AG10803 (cell line): ENCODE measurements at places on chromosomes 4 and X.
A peak's percentile ranks its signal among the peaks of the same experiment; 100 is the strongest.

DNA sequence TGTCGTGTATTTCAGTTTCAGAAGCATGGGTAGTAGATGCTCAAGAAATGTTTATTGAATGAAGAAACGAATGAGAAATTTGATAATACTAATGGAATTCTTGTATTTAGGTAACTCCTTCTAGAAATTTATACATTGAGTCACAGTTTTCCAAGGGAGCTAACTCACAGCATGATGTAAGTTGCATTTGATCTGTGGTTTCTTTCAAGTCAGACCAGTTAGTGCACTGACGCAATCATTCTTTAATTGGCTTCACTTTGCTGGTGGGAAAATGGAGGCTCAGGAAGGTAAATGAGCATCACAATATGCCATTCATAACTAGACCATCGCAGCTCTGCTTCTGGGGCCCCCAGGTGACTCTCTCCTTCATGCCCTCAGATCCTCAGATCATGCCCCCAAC lies 17.3 kb upstream of the CWH43 start:
- DNase-seq, result peak; percentile 61

- no peak for DNase-seq
These were observed 64.6 kb downstream of the HHIP start for GRCh38 chr4:144710526-144710912.

DNA sequence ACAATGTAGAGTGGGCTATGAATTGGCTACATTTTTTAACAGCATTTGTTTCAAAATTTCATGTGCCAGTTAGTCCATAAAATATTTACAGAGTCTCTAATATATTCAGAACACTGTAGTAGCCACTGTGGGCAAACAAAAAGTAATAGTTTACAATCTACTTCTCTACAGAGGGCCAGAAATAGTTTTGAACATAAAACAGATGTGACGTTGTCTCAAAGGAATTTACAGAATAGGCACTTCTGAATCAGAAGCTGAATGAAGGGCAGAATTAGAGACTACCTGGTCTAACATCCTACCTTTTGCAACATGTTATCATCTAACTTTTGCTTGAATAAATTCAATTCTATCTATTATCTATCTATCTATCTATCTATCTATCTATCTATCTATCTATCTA lies 811.9 kb upstream of the EPHA5 start:
- no peak for DNase-seq

DNA sequence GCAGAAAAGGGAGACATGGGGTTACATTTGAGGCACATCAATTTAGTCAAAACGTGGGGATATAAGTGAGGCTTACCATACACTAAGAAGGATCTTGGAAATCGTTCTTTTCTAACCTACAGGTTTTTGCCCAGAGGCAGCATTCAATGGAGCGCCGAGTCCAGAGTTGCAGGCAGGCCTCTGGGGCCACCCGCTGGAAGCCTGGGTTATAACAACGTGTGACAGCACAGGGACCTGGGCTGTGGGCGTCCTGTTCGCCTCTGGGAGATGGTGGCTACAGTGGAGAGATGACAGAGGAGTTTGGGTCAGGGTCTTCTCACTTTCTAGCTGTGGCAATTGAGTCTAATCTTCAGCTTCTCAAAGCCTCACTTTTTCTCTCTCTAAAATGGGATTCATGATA lies 53.9 kb downstream of the ENPP6 start:
- DNase-seq, result peak; percentile 12

- DNase-seq, result no peak
These were observed 2.6 kb upstream of the NDP start for GRCh38 chrX:43975796-43976195.

- DNase-seq, result peak; percentile 5
These were observed 333 bp downstream of the BOD1L1 start for GRCh38 chr4:13627178-13627605.

GRCh38 chr4:82885410-82885809 lies 5.5 kb downstream of the SEC31A start:
- DNase-seq, result no peak

DNA sequence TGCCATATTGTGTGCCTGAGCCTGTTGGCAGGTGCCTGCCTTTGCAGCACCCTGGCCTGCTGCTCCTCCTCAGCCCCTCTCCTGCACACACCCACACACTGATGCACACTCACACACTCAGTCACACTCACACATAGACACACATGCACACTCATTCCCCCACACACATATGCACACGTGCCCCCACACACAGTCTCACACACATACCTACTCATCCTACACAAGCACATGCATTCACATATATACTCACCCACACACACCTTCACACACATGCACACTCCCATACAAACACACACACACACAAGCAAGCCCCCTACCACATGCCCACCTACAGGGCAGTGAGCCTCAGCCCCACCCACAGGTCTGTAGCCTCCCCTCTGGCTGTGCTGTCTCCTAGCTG lies 245.0 kb downstream of the EVC2 start:
- DNase-seq, result no peak

GRCh38 chr4:79170077-79170476 lies 155.8 kb downstream of the NAA11 start:
- DNase-seq, result no peak

DNA sequence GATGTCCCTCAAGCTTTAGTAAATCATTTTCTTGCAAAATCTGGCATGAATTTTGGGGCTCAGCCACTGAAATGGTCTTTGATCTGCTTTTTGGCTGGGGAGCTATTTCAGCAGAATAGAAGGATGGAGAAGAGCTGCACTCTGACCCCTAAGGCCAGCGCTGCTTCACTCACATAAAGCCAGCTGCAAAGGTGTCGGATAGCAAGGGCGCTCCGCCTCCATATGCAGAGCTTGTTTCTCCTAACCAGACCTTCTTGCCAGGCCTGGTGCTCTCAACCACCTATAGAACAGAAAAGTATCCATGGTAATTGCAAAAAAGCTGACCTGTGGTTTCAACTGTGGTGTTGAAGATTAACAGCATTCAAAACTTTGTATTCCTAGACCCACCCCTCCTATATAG lies 24.1 kb upstream of the COQ2 start:
- DNase-seq, result no peak

DNA sequence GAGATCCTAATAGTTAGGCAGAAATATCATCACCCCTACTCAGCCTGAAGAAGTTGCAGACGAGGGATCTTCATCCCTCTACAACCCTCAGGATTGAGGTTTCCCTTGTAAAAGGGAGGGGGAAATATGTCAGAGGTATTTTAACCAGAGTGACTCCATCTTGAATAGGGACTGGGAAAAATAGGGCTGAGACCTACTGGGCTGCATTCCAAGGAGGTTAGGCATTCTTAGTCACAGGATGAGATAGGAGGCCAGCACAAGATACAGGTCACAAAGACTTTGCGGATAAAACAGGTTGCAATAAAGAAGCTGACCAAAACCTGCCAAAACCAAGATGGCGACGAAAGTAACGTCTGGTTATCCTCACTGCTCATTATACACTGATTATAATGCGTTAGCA lies 17.5 kb downstream of the IL13RA2 start:
- DNase-seq, result no peak

DNA sequence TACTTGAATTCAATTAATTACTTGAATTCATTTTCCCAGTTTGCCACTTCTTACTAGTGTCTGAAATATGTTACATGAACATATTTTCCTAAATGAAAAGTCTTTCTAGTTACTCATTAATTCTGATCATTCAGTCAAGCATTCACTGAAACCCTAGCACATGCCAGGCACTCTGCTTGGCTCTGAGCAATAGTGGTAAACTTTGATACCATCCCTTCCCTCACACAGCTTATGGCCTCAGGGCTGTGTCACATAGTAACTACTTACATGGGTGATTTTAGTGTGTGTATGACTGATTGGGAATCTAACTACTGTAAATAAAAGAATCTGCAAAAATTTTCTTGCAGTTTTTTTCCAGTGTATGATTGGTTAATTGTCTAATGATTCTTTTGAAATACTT lies 32.7 kb downstream of the METAP1 start:
- peak; percentile 37 for DNase-seq

DNA sequence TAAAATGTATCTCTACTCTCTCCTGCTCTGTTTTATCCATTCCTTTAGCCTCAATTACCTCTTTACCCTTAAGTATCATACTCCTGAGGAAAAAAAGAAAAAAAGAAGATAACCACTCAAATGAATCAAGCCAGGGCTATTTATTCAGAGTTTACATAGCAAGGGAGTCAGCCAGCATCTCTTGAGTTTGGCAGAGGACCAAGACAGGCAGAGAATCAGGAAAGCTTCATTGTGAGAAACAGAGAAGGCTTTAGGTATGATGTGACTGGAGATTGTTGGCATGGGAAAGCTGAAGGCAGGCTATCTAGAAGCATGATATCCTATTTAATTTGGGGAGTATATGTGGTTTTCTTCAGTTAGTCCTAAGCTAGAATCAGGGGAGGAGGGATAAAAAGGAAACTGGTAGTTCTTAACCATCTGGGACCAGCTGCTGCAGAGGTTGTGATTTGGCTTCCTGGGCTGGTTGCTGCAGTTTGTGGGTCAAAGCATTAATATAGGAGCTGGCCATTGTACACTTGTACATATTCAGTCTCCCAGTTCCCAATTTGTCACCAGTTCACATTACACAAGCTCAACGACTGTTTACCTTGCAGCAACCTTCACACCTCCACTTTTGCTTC lies 11.2 kb downstream of the APELA start:
- DNase-seq, result no peak

DNA sequence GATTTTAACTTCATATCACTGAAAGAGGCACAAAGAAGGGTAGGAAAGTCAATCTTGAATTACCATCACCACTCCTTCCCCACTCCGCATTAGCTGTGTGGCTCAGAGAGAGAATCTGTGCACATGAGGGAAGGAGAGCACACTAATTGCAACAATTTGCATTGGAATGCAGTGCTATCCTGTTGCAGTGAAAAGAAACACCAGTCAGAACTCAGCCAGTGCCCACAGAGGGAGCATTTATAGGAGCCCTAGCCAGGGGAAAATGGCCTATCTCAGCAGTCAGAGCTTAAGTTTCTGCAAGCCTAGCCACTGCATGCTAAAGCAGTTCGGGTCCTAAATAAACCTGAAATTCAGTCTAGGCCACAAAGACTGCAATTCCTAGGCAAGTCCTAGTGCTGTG lies 159.4 kb upstream of the AR start:
- no peak for DNase-seq

- DNase-seq, result no peak
These were observed 21.4 kb upstream of the FGFR3 start for GRCh38 chr4:1771555-1772305.

DNA sequence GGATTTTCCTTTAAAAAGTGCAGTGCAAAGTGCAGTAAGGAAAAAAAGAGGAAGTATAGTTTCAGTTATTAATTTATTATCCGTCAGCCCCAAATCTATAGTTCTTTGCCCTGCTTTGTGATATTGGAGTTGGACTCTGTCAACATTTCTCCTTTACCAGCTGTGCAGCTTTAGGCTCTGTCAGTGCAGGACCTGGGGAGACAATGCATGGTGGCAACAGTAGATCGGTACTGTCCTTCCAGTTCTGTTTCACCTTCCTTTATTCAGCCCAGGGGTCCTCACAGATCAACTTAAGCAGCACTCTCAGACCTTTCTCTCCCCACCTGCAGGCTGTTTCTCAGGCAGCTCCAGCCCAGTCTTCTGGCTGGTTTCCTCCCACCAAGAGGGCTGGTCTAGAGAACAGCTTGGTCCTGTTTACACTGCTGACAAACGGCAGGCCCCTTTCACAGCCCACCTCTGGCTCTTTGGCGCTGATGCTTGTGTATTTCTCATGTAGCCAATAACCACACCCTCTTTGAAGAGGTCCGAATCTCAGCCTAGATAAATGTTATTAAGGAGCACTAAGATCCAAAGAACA lies 71.6 kb downstream of the MCUB start:
- DNase-seq, result no peak

DNA sequence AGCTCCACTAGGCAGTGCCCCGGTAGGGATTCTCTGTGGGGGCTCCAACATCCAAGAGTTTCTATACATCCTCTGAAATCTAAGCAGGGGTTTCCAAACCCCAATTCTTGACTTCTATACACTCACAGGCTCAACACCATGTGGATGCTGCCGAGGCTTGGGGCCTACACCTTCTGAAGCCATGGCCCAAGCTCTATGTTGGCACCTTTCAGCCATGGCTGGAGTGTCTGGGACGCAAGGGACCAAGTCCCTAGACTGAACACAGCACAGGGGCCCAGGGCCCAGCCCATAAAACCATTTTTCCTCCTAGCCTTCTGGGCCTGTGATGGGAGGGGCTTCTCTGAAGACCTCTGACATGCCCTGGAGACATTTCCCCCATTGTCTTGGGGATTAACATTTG lies 511.8 kb downstream of the TRAM1L1 start:
- no peak for DNase-seq

DNA sequence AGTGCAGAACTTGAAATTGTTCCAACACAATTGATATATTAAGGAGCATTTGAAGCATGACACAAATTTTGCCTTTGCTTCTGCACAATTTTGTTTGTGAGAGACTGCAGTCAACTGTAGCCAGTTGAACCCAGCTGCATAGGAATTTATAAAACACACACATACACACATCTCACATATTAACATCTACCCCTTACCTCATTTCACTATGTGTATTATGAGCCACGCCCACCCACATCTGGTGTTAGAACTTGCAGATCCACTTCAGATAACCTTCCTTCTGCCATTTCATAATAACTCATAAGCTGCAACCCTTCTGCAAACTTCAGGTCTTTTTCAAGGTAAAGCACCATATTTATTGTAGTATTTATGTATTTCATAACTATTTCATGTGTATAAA lies 188.1 kb upstream of the WDFY3 start:
- no peak for DNase-seq

- DNase-seq, result no peak
These were observed 315.7 kb upstream of the SPOCK3 start for GRCh38 chr4:167550021-167550420.

DNA sequence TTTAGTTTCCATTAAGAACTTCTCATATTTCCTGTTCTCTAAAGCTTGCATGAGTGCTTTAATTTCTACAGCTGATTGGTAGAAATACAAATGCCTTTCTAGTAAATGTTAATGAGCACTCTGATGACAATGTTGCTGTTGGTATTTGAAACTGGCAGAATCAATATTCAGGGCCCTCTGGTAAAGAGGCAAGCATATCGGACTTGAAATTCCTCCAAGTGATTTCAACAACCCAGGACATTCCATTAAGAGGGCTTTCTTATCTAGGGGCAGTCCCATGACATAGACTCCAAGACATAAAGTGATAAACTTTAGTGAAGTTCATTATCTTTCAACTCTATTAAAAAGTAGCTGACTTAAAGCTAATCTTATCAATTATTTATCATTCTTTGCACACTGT lies 83.1 kb upstream of the VCX start:
- DNase-seq, result no peak

GRCh38 chr4:64399313-64400109 lies 9.7 kb downstream of the TECRL start:
- no peak for DNase-seq

GRCh38 chr4:155617296-155617695 lies 49.4 kb upstream of the GUCY1A1 start:
- DNase-seq, result no peak

DNA sequence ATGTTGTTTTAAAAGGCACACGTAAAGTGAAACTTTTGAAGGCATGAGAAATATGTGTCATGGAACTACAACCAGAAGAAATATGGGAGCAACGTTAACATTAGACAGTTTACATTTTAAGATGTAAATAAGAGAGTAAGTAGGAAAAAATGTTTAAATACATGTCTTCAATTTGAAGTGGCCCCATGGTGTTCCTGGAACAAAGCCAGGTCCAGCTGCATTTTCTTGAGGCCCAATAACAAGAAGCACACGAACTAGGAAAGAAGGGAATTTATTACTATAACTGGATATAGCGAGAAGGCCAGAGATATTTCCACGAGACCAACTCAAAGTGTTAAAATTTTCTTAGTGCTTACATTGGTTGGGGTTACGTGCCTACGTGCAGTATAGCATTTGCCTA lies 458.1 kb downstream of the KCTD8 start:
- no peak for DNase-seq

- DNase-seq, result peak; percentile 0
These were observed 567.7 kb downstream of the MAGEB5 start for GRCh38 chrX:26783512-26784225.
